ENCODE measurements at places on chromosomes 3 and 15.

DNA sequence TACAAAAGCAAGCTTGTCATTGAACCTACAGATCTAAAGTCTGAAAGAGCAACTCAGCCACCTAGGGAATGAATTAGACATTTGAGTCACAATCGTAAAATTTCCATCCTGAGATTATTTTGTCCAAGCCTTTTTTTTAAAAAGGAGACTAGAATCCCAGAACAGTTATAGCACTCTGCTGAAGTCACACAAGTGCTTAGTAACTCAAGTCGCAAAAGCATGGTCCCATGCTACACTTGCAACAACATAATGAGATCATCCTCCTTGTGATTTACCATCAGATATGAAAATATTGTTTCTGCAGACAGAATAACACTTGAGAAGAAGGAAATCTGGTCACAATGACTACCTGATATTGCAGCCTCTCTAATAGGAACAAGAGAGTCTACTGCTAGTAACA is 106.7 kb downstream of the ZIC4 start:
- no peak for DNase-seq

DNA sequence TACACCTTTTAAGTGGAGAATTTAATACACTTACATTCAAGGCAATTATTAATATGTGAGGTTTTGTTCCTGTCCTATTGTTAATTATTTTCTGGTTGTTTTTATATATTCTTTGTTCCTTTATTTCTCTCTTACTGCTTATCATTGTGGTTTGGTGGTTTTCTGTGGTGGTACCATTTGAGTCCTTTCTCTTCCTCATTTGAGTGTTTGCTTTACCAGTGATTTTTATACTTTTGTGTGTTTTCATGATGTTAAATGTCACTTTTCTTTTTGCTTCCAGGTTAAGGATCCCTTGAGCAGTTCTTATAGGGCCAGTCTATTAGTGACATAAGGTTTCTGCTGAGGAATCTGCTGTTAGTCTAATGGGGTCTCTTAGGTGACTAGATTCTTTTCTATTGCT is 116.5 kb downstream of the LRRK1 start:
- DNase-seq = no peak

- DNase-seq = no peak
Observed at GRCh38 chr3:101634591-101635196, 42.2 kb downstream of the ZBTB11 start.

- DNase-seq = peak; percentile 6
Observed at GRCh38 chr15:88727439-88727838, 75.8 kb upstream of the ACAN start.

DNA sequence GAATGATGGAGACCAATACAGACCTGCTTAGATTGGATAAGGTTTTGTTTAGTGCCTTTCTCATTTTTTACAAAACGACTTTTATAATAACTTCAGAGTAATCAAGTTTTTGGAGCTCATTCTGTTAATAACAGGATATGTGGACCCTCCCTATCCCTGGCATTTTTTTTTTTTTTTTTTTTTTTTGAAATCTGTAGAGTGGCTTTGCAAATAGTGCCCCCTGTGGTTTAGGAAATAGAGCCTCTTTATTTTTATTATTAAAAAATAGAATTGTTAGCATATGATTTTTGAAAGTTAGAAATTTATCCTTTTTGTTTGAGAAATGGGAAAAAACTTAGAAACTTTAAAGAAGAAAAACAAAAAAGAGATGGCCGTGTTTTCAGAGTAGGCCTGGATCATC is 11.4 kb downstream of the SKIL start:
- no peak for DNase-seq

DNA sequence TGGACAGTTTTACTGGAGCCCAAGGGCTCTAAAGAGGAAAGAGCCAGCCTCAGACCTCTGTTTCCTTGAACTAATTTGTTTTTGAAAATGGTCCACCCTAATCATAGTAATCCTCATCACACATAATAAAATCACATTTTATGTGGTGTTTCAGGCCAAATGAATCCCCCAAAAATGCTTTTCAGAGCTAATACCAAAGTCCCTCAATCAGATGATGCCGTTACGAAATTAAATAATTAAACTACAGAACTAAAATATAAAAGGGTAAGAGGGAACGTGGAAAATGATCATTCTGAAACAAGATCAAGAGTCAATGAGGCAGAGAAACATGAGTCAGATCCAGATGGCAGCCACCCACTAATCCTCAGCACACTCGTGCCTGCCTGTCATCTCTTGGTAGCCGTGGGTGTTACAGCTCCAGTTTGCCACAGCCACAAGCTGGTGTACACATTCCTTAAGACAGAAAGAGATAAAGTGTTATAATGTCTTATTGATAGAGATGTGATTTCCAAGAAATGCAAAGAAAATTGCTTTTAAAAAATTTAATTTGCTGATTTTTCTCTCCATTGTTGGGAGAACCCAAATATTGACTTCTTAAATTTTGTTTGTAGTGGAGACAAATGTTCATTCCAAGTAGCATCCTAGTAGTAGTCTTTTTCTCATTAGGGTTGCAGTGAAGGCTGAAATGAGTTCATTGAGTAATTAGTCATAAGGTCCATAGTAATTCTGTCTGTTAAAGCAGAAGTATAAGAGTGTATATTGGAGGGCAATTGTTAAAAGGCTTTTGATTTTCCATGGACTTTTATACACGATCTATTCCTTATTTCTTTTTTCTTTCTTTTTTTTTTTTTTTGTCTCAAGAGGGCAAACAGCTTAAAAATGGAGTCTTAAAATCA is 104.2 kb downstream of the AGBL1 start:
- DNase-seq = no peak

GRCh38 chr3:188253123-188253793 is 99.3 kb downstream of the LPP start:
- no peak for DNase-seq

DNA sequence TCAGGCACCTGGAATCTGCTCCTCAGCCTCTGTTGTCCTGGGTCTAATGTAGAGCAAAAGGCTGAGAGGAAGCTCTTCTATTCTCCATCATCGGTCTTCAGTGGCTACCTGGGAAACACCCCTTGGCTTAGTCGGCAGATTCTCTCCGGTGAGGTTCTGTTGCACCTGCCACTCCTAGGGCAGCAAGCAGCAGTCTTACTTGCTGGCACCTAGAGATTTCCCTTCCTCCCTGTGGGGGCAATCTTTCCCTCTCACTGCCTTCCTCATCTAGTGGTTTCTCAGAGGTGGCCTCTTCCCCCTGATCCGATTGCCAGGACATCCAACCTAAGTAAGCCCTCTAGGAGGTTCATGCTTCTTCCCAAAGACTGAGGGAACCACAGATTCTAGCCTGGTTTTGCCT is 60.8 kb downstream of the PLS1 start:
- no peak for DNase-seq

- no peak for DNase-seq
Observed at GRCh38 chr15:56718560-56718959, 14.7 kb downstream of the ZNF280D start.

DNA sequence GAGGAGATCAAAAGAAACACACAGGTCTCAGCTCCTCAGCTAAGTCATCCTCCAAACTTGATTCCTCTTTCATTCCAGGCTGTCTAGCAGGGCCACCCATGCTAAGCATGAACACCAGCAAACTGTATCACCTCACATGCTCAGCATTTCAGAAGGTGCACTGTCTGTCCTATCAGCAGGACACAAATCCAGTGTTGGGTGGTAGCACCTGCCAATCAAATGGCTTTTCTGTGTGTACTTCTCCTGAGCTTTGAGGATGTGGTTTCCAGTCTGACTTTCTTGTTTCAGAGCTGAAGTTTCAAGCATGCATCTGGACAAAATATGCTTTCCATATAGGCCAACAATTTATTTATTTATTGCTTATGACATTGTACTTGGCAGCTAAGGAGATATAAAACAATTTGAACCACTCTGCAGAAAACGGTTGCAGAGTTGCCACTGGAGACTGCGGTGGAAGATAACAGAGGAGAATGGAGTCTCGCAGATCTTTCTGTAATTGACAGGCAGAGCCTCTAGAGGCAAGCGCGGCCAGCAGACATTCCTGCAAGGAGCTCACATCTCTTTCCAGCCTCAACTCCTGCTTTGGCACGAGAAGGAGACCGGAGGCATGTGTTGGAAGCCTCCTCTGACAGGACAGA is 167.1 kb upstream of the WNT5A start:
- DNase-seq = no peak

GRCh38 chr15:22831473-22831872 is 7.0 kb upstream of the NIPA2 start:
- no peak for DNase-seq

DNA sequence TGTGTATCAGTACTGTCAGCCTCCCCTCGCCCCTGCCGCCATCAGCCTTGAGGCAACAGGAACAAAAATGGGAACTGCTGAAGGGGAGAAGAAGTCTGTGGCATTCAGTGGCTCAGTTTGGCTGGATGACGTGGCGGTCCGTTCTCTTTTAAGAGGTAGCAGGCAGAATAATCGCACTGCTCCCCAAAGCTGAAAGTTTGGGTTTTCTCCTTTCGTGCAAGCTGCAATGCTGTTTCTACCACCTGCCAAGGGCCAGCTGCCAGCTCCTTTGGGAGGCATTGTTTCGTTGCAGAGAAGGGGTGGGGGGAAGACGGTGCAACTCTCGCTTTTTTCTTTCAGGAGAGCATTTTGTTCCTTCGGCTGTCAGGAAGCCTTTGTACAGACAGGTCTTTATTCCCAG is 369.6 kb upstream of the RORA start:
- no peak for DNase-seq

DNA sequence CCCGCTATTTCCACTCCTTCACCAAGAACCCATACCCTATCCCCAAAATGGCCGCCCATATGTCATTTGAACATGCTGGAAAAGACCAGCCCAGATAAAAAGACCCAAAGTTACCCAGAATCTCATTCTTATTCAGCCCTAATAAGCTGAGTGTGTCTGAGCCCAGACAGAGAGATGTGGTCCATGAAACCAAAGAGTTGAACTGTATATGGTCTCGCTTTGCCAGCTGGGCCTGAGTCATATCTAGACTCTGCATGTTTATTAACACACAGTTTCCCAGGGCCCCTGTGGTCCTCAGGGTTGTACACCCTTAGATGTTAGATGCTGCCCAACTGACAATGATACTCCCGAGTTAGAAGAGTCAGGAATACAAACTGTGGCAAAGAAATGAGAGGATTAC is 201.9 kb upstream of the STRIT1 start:
- DNase-seq = no peak

- DNase-seq = no peak
Observed at GRCh38 chr15:70195171-70195570, 97.5 kb upstream of the TLE3 start.

GRCh38 chr3:34102288-34102687 is 303.9 kb downstream of the PDCD6IP start:
- no peak for DNase-seq

DNA sequence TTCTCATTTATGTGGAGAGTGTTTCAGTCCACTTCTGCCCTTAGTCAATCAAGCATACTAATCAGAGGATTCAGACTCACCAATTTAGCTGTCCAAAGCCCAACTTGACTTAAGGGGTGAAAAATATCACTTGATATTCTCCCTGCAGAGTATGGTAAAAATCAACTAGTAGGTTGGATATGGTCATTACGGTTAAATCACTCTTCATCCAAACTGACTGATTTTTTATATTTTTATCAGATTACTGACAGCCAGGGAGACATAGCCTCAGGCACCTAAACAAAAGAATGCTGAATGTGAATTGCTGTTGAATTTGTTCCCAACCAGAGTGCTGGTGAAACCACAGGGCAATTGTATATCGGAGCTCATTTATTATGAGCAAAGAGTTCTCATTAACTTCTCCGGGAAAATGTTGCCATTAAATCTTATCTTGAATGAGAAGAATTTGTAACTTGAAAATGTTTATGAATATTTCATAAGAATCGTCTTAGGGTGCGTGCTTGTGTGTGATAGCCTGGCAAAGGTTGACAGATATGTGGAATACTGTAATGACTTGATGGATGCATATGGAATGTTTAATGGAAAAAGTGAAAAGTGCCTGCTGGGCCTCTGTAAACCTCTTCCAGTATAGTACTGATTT is 411.2 kb downstream of the NAALADL2 start:
- no peak for DNase-seq

GRCh38 chr3:29385046-29385830 is 104.4 kb downstream of the RBMS3 start:
- DNase-seq = no peak

DNA sequence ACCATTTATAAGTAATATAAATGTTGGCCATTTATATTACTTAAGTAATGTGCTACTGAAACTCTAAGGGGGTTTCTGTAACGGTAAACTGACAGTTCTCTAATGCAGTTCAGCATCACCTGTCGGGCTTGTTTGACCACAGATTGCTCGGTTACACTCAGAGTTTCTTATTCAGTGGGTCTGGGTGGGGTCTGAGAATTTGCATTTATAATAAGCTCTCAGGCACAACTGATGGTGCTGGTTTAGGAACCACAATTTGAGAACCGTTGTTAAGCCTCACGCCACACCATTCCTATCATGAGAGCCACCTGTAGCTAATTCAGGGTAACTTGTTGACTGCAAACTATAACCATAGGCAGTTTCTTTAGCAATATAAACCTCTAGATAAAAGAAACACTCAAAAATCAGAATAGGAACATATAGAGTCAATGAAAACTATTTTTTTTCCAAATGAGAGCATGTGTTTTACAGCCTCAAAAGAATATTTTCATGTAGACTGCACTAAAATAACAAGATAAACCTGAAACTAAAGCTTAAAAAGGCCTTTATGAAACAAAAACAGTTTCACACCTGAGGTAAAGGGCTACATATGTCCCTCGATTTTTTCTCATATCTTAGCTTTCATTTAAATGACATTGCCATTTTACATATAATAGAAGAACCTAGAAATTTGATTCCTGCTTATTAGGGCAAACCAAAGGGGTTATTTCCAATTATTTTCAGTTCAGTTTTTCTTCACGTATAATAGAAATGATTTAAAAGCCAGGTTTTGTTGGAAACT is 604.8 kb downstream of the UNC13C start:
- DNase-seq = no peak

DNA sequence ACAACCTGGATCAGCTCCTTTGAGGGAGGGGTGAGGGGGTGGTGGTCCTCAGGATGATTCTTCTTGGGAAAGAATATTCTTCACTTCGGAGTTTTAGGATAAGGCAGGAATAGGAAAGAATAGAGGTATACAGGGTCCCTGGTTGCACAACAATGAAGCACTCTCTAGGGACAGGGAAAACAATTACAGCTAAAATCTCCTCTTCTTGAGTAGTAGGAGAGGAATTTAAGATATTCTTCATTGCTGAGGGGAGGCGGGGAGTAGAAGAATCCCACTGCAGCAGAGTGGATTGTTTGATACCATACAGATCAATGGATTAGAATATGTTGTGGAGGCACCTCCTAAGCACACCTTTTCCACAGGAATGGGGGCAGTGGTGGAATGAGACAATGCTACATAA is 20.5 kb downstream of the SLC9C1 start:
- no peak for DNase-seq

- no peak for DNase-seq
Observed at GRCh38 chr15:101295607-101296161, 636 bp upstream of the SNRPA1 start.

DNA sequence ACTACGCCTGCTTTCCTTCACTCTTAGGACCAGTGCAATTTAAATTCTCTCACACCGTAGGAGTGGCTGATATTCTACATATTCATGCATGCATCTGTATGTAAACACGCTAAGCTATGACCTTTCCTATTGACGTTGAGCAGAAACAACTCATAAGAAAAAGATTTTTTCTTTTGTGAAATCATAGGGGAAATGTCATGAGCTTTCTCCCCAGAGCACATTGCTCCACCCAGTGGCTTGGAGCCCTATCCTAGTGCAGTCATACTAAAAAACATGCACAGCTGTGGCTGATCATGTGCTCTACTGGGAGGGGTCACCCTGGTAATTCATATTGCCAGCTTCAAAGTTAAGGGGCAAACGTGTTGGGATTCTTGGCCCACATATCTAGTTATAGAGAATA is 1.8 kb upstream of the MESD start:
- no peak for DNase-seq

- DNase-seq = no peak
Observed at GRCh38 chr3:153752405-153753027, 368.7 kb upstream of the ARHGEF26 start.

All from PC-9 (cell line).